Stimulated activated CD4-positive, alpha-beta T cell treated with anti-CD3 and anti-CD28 coated beads, TNF-alpha, amount 100 ng/mL, for 48 hours (primary cell): ENCODE measurements at places on chromosomes 2 and 18.
A peak's percentile ranks its signal among the peaks of the same experiment; 100 is the strongest.

DNA sequence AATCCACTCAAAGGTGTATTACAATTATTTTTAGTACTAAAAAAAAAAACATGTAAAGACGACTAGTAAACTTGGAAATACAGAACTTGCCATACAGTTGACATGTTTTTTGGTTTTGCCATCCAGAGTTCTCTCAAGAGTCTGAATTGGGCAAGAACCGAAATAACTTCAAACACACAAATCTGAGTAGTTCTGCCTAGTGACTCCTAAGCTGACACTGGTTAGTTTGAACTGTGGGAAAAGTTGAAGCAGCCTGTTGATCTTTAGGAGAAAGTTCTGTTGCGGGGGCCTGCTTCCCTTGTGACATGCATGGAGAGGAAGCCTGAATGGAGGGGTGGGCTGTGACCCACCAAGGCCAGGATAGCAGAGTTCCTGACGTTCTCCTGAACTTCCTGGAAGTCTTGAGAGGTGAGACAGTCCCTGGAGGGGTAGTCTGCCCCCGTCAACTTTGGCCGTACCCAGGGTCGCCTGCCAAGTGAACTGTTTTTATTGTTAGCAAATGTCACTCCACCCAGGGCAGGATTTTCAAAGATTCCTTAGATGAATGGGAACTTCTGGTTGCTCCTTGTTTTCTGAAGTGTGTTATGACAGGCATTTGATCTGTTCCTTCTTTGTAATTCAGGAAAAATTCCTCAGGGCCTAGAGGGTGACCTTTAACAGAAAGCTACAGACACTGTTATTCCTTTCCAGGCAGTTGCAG is 85.6 kb upstream of the SPTBN1 start:
- no peak for DNase-seq

GRCh38 chr2:159128191-159128590 is 158.3 kb downstream of the WDSUB1 start:
- DNase-seq = no peak

DNA sequence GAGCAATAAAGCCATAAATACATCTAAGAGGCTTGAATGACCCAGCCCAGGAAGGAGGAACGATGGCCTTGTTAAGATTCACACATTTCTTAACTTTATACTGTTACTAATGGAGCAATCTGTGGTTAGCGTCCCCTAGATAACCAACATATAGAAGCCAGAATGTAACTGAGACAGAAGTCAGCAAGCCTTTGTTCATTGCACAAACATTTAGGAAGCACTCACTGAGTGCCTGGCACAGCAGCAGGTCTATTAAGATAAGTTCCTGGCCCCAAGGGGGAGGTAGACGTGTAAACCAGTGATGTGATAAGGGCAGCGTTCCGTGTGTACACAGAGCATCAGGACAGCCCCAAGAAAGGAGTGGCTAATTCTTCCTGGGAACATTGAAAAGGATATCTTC is 63.6 kb upstream of the ATL2 start:
- DNase-seq = no peak

- DNase-seq = no peak
Measured at GRCh38 chr2:181675254-181675653, 5.1 kb downstream of the NEUROD1 start.

DNA sequence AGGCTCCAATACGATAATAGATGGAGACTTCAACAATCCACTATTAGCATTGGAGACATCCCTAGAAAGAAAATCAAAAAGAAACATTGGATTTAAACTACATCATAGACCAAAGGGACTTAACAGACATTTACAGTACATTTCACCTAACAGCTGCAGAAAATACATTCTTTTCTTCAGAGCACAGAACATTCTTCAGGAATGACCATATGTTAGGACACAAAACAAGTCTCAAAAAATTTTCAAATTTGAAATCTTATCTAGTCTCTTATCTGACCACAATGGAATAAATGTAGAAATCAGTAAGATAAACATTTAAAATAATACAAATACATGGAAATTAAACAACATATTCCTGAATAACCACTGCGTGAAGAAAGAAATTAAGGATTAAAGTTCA is 68.7 kb downstream of the STRADB start:
- DNase-seq = no peak

GRCh38 chr18:13219593-13220159 is 1.1 kb downstream of the LDLRAD4 start:
- DNase-seq = no peak

DNA sequence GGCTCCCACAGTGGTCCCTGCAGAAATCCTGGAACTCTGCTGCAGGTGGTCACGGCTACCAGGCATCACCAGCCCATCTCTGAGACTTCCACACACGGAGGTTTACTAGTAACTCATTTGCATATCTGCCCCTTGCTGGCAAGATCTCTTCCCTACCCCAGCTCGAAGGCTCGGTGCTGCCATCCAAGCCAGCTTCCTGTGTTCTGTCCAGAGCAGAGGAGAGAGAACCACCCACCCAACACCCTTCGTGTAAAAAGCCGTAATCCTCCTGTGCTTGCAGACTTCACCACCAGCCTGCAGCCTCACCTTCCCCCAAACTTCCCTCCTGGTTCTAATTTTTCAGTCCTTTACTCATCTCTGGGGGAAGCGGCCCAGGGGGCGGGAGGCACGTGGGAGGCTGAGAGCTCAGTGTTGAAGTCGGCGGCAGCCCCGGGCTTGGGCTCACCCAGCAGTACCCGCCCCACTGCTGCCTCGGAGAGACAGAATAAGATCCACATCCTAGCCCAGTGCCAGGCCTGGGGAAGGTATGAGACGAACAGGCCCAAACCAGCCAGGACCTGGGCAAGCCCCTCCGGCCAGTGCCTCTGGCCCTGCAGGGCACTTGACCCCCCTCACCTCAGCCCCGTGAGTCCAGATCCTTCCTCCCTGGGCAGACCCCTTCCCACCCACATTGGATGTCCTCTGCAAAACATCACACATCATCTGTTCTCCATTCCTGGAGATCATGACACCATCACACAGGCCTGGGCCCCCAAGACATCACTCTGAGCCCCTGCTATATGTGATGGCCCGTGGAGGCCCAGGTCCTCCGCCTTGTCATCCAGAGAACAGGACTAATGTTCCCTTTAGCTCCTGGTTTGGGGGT is 145.8 kb upstream of the ID2 start:
- DNase-seq = no peak

- DNase-seq = no peak
Measured at GRCh38 chr2:53945538-53945937, 25.3 kb downstream of the PSME4 start.

DNA sequence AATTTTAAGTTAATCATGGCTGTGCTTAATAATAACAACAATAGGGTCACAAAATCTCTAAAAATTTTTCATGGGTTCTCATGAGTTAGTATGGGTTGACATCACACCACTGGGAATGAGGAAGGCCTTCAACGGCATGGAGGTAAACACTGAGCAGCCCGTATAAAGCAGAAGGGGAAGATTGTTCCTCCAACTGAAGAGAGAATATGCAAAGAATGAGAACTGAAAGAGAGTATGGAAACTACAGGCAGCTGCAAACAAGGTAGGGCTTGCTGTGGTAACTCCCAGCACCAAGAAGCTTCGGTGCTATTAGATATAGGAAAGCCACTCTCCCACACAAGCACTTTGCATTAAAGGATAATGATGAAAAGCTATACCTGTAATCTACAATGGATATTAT is 1242.3 kb upstream of the CELF4 start:
- DNase-seq = no peak

GRCh38 chr2:220961143-220961860 is 610.8 kb downstream of the EPHA4 start:
- no peak for DNase-seq

- peak; percentile 46 for DNase-seq
Measured at GRCh38 chr2:25043241-25043867, 1.5 kb downstream of the EFR3B start.

- no peak for DNase-seq
Measured at GRCh38 chr2:225140723-225141122, 98.5 kb upstream of the DOCK10 start.

- no peak for DNase-seq
Measured at GRCh38 chr2:204850581-204850980, 305.3 kb downstream of the PARD3B start.

- DNase-seq = no peak
Measured at GRCh38 chr2:239225871-239226561, 174.8 kb downstream of the HDAC4 start.

- DNase-seq = no peak
Measured at GRCh38 chr2:18975506-18976167, 382.8 kb downstream of the OSR1 start.

- DNase-seq = no peak
Measured at GRCh38 chr2:95058466-95058988, 33.0 kb downstream of the MAL start.

GRCh38 chr18:48546396-48546795 is 7.6 kb downstream of the CTIF start:
- no peak for DNase-seq

DNA sequence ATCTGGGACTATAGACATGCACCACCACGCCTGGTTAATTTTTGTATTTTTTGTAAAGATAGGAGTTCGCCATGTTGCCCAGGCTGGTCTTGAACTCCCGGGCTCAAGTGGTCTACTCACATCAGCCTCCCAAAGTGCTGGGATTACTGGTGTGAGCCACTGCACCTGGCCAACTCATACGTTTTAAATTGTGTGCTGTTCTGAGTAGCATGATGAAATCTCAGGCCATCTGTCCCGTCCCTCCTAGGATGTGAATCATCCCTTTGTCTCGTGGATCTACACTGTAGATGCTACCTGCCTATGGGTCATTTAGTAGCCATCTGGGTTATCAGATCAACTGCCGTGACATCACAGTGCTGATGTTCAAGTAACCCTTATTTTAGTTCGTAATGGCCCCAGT is 38.5 kb upstream of the RMP24 start:
- no peak for DNase-seq

DNA sequence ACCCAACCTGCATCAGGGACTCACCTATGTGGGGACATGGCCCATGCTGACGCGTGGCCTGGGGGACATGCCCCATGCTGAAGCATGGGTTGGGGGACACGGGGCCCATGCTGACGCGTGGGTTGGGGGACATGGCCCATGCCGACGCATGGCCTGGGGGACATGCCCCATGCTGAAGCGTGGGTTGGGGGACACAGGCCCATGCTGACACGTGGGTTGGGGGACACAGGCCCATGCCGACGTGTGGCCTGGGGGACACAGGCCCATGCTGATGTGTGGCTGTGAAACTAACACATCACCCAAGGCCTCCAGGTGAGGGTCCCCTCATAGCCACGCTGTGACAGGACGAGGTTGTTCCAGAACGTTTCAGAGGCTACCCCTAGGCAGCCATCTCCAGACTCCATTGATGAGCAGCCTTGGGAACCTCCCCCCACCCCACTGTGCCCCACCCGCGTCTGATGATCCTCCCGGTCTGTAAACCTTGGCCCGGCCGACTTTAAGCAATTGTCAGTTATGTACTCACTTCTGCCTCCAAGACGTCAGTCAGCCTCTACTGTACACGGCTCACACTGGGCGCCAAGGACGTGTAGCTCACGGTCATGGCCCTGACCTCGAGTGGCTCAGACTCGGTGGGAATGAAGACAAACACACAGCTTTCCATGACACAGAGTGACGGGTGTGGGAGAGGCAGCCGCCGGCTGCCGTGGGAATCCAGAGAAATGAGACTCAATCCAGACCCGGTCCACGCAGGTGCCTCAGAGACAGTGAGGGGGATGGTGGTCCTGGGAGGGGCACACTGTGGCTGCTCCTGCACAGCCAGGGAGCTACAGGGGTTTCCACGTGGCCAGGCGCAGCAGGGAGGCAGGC is 50.2 kb upstream of the SLC66A3 start:
- DNase-seq = no peak

DNA sequence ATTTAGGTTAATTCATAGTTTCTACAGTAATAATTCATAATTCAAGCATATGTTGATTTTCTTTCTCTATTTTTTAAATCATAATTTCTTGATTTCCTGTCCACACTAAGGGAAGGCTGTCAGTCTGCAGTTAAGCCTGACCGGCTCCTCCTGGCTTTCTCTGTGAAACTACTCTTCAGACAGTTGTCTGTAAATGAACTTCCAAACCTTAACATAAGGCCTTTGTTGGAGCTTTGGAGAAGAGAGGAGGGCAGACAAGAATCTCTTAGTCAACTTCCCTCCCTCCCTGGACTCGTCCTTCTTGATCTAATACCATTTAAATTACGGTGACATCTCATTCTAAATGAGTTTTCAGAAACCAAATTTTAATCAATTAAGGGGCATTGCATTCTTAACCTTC is 404.1 kb upstream of the ST6GAL2 start:
- no peak for DNase-seq

DNA sequence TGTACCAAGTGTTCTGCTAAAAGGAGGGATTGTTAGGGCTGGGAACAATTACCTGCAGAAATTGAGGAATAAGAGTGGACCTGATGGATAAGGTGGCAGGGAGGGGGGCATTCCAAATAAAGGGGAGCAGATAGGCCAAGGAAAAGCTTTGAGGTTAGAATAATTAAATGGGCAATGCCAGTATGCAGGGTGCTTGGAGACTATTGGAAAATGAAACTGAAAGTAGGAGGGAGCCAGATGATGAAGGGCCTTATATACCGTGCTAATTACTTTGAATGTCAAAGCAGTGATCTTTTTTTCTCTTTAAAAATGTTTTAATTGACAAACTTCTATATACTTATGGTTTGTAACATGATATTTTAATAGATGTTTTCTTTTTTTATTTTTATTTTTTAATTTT is 42.9 kb downstream of the MMADHC start:
- DNase-seq = no peak

DNA sequence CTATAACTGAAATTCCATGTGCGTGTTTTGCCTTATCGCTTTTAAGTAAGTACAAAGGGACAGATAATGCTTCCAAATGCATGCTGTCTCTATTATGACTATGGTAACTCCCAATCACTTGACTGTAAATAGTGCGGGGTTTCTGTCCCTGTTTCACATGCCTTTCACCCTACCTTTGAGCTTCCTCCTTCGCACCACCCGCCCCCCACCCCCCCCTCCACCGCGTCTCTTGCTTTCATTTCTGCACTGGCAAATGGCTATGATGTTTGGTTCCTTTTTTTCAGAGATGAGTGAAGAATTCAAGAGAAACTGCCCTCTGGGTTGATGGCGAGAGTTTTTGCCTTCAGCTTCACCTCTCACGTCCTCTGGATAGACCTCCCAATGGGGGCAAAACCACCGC is 25.0 kb upstream of the SPP2 start:
- no peak for DNase-seq

GRCh38 chr2:197216361-197216979 is 94.1 kb downstream of the ANKRD44 start:
- DNase-seq = no peak

DNA sequence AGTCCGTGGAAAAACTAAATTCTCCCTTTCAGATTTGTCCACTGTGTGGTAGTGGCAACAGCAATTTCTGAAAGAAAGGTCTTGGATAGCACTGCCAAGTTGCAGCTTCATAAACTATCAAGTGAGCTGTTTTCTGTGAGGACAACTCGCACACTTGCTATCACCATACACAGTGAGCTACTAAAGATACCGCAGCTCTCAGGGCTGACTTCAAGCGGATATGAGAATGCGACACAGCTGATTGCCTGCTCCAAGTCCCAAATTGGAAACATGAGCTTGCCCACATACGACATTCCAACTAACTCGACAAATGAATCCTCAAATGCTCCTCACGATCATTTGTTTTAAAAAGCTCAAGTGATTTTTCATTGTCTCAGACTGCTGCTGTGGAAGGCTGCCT is 46.2 kb downstream of the E2F6 start:
- no peak for DNase-seq

GRCh38 chr18:54209471-54210180 is 14.8 kb downstream of the MBD2 start:
- no peak for DNase-seq
